ENCODE measurements at places on chromosomes 13 and 19. TPM values are rescaled to one million over a fixed set of nuclear protein-coding genes. Genes with fewer than 3 reads are reported as not detected.

BST2 gene
- 54.2 TPM for total RNA-seq

RPS5 gene
- 346 TPM for total RNA-seq

FAM216B gene
- total RNA-seq: 0.11 TPM

PBX4 gene
- not detected for total RNA-seq

SMIM44 gene
- total RNA-seq: not detected

MPV17L2 gene
- total RNA-seq: 24.2 TPM

KLK14 gene
- 0.64 TPM for total RNA-seq

ZNF610 gene
- 7.5 TPM for total RNA-seq

PALM3 gene
- total RNA-seq: not detected

MRI1 gene
- total RNA-seq: 14.1 TPM

C19orf67 gene
- total RNA-seq: not detected

GRK1 gene
- not detected for total RNA-seq

PEAK3 gene
- 0.71 TPM for total RNA-seq

OR7C2 gene
- total RNA-seq: not detected

HCN2 gene
- total RNA-seq: 15.3 TPM

CCNE1 gene
- 3.1 TPM for total RNA-seq

CDX2 gene
- not detected for total RNA-seq

AMER2 gene
- total RNA-seq: not detected

GSX1 gene
- not detected for total RNA-seq

ZIM2 gene
- total RNA-seq: not detected

CTXN1 gene
- 1.6 TPM for total RNA-seq

GJA3 gene
- total RNA-seq: 24.4 TPM

KCNRG gene
- 0.21 TPM for total RNA-seq

PTGIR gene
- 11.1 TPM for total RNA-seq

DNASE2 gene
- 24.2 TPM for total RNA-seq

NR1H2 gene
- total RNA-seq: 162 TPM

B3GNT3 gene
- not detected for total RNA-seq

RAVER1 gene
- total RNA-seq: 14.4 TPM

KLK12 gene
- total RNA-seq: not detected

DCLK1 gene
- total RNA-seq: 11.2 TPM

ZNF726 gene
- 0.63 TPM for total RNA-seq

MISP3 gene
- 4.7 TPM for total RNA-seq

PSG7 gene
- not detected for total RNA-seq

CERS4 gene
- 17.6 TPM for total RNA-seq

CBLC gene
- not detected for total RNA-seq

CEACAM5 gene
- total RNA-seq: not detected

FDX2 gene
- total RNA-seq: 21.8 TPM

MAMSTR gene
- 4.3 TPM for total RNA-seq

KLK7 gene
- not detected for total RNA-seq

TMEM86B gene
- total RNA-seq: 1.2 TPM

SMAD9 gene
- total RNA-seq: 5.9 TPM

TMEM221 gene
- total RNA-seq: not detected

PLPPR3 gene
- total RNA-seq: 0.10 TPM

KANK3 gene
- 12.3 TPM for total RNA-seq

TFPT gene
- 10.6 TPM for total RNA-seq

LRRC63 gene
- not detected for total RNA-seq

CLEC17A gene
- 0.10 TPM for total RNA-seq

ARL11 gene
- total RNA-seq: 0.48 TPM

ODAD3 gene
- total RNA-seq: not detected

Measured in heart left ventricle (tissue), 16 donors.